ENCODE measurements at places on chromosomes 12 and 14.
A peak's percentile ranks its signal among the peaks of the same experiment; 100 is the strongest.

- DNase-seq = no peak
These were observed 3.9 kb downstream of the ANKRD33 start for GRCh38 chr12:51891843-51892242.

DNA sequence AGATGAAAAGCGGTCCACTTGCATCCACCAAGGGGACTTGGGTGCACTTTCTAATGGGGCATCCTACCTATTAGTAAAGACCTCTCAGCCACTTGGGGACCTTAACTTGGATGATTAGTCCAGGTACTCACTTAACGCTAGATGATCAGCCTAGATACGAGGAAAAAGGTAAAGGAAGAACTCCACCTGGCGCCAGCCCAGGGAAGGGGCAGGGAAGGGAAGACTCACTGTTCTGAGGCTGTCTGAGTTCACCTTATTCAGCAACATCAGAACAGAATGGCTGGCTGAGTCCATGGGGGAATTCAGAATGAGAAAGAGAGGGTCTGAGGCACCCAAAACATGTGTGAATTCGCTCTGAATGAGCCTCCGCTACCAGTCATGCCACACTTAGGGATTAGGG lies 7.1 kb downstream of the IL22 start:
- no peak for DNase-seq

DNA sequence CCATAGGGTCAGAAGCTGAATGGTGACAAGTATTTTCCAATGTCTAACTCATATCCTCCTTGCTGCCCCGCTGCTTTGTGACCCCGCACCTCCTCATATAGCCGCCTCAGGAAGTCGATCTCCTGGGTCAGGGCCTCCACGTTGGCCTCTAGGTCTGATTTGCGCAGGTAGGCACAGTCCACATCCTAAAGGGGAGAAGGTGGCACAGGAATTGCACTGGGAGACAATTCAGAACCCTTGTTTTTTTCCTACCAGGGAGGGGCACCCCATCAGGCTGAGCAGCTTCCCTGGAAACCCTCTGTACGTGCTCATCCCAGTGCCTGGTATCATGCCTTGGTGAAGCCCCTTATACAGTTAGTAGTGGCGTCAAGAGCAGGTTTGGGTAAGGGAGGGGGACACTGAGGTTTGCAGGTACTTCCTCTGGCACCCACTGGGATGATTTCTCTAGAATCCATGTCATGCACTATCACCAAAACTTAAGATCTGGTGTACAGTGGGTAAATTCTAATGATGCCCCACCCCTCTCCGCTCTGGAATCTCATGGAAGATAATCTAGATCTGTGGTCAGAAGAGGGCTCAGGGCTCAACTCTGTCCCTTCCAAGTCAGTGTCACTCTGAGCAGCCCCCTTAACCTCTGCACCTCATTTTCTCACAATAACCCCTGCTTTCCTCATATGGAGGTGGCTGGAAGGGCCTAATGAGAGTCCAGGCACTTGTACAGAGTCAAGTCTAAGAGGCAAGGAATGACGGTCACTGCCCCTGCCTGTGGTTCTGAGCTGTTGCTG lies 20.1 kb upstream of the KRT86 start:
- no peak for DNase-seq

- DNase-seq = no peak
These were observed 33.5 kb upstream of the SPIC start for GRCh38 chr12:101441461-101442224.

DNA sequence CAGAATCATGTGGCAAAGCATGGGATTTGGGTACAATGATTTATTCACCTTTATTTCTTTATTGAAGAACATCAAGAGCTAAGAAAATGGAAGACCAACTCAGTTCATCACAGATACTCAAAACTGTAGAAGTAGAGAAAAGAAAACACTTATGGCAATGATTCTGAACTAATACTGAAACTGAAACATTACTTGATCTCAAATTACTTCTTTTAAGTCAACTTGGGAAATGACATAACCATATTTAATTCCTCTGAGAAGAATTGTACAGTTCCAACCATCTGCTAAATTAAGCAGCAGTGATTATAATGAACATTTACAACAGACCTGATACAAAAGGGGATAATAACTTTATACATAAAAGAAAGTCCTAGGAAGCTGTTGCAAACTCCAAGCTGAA lies 466.5 kb downstream of the TMTC2 start:
- no peak for DNase-seq

DNA sequence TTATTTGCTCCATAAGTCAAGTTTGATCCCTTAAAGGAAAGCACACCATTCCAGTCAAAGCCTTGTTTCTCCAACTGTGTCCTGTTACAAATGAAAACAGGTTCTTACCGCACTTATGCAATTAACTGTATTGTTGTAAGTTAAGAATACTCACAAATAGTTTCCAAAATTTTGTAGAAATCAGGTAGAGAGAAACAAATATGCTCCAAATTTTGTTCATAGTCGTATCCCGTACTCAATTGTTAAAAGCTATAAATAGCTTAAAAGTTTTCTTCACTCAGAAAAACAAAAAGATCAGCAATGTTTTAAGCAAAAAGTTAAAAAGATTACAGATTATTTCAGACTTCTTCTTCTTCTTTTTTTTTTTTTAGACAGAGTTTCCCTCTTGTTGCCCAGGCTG lies 4.0 kb upstream of the AACS start:
- no peak for DNase-seq

DNA sequence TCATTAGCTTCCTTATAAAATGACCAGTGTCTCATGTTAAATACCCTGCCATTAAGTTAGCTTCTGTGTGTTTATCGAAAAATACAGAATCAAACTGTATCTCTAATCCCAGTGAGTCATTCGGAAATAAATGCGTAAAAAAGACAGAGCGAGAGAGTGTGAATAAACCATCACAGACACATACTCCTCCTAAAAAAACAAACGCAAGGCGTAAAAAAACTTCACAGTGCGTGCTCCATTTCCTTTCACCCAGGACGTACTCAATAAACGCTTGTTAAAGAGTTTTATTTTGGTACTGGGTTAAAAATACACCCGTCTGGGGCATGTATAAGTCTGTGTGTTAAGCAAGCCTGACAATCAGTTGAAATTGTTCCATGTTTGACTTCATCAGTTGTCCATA lies 58.8 kb upstream of the ISM2 start:
- no peak for DNase-seq

DNA sequence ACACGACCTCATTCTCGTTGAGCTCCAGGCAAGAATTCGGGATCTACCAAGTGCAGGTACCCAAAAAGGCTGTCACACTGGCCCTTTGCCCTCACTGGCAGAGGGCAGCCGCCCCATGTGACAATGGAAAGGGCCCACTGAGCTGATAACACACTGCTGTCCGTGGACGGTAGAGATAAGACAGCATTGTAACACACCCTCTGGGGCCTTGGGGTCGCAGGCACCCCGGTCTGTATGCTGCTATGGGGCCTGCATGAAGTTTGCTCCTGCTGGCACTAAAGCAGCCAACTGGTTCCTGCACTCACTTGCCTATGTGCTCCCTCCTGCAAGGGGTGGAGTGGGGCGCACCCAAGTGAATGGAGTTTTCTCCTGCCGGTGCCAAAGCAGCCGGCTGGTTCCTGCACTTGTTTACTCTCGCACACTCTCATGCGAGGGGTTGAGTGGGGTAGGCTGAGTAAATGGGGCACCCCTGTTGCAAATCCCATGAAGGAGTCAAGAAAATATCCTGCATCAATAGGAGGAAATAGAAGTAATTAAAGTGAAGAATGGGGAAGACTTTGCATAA lies 477.9 kb downstream of the ATP23 start:
- no peak for DNase-seq

- DNase-seq = no peak
These were observed 19.7 kb upstream of the FAM222A start for GRCh38 chr12:109693653-109694600.

DNA sequence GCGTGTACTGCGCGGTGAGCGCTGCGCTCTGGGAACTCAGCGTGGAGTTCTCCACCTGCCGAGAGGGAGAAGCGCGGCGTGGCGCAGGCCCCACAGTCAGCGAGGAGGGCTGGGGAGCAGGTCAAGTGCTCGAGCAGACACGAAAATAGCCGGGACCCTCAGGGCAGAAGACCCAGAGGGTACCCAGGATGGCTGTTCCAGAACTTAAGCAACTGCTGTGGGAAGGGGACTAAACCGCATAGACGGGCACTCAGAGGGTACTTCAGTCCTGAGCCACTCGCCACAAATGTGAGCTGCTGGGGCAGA lies 59.4 kb upstream of the GPR68 start:
- DNase-seq = no peak

DNA sequence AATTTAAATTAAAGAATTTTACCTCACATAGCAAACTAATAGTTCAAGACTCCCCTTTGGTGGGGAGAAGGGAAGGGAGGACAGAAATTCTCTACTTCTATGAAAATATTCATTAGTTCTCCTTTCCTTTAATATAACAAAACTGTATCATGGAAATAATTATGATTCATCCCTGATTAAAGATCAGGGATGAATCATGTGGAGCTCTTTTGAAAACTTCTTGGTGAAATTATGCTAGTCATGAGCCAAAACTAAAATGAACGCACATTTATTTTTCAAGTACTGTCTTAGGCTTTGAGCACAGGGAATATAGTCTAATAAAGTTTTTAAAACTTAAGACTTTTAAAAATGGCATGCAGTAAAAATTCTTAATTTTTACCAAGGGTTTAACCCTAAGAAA lies 17.1 kb downstream of the TMBIM4 start:
- no peak for DNase-seq

DNA sequence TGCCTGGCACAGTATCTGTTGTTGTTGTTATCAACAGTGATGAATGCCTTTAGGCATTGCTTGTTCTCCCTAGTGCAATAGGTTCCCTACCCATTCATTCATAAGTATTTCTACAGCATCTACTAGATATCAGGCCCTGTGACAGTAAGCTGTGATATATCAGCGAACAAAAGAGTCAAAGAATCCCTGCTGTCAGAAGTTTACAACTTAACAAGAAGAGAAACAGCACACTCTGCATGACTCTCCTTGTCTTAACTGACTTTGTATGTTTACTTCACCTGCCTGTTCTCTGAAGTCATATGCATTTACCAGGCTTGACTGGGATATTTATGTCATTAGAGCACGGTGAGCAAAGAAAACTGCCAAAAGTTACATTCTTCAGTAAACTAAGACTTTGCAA lies 452.2 kb upstream of the RPL10L start:
- DNase-seq = no peak

- no peak for DNase-seq
These were observed 190.9 kb downstream of the ETV6 start for GRCh38 chr12:11840366-11840765.

DNA sequence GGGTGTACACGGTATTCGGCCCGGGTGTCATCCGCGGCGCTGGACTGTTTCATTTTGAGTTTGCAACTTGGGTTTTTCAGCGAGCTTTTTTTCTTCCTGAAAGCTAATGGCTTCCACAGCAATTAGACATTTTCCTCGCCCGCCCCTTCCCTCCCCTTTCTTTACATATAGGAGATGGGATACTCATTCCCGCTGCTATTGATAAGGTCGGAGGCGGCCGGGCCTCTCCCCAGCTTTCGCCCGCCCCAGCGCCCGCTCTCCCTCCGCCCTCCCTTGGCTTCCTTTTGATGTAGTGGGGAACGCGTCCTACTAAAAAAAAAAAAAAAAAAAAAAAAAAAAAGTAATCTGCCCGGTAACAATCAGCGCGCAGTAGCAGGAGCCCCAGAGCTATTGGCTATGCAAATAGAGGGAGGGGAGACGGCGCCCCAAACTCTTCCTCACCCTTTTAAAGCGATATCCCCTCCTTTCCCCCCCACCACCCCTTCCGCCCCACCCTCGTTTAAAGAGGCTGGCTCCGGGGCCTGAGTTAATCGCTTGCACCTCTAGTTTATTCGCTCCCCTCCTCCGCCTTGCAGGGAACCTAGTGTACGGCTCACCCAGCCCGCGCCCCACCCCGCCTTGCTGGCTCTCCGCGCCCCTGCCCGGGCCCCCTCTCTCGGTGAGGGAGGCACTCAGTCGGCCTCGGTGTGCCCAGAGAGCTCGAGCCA lies 1.7 kb upstream of the CCND2 start:
- peak; percentile 90 for DNase-seq

GRCh38 chr12:56600753-56601152 lies 29.4 kb downstream of the BAZ2A start:
- no peak for DNase-seq

GRCh38 chr14:104576232-104576969 lies 3.2 kb upstream of the C14orf180 start:
- no peak for DNase-seq

DNA sequence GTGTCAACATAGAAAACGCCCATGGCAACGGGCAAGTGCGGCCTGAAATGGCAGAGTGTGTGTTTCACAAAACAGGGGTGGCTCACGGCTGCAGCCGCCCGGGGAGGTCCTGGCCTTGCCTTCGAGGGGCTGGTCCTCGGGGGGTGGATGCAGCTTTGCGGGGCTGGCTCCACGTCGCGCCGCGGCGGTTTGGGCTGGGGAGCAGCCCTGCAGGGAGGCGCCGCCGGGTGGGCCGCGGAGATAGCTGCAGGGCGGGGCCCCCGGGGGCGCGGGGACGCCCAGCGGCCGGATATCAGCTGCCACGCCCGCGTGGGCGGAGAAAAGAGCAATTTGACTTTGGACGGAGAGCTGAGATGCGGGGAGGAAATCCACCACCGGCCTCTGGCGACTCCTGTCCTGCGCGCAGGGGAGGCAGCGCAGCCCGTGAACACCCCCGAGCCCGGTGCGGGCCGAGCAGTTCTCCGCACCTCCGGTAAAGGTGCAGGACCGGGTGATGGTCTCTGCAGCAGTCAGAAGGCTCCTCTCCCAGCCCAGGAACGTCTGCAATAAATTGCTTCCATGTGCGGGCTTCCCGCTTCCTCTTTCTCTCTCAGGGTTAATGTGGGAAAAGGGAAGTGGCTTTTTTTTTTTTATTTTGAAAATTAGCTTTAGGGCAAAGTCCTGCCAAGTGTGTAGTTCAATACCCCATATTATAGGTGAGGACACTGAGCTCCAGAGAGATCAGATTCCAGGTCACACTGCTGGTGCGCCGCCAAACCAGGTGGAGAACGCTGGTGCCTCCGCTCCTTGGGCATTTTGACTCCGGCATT lies 110.5 kb downstream of the ARF6 start:
- DNase-seq = peak; percentile 90

- DNase-seq = no peak
These were observed 23.7 kb upstream of the PARP11 start for GRCh38 chr12:3896801-3897351.

- no peak for DNase-seq
These were observed 7.6 kb upstream of the HOXC4 start for GRCh38 chr12:54045868-54046521.

- DNase-seq = no peak
These were observed 990 bp downstream of the FERMT2 start for GRCh38 chr14:52949711-52950409.

GRCh38 chr12:3076730-3077571 lies at the start of gene TSPAN9:
Gene TSPAN9, plus strand, starts transcription at chr12:3077379. Its CDS starts 123,815 bp downstream, at chr12:3201194.
- DNase-seq = peak; percentile 87

- no peak for DNase-seq
These were observed 9.4 kb upstream of the OASL start for GRCh38 chr12:121048442-121048841.

Data from GM10248 (cell line).